Activated CD4-positive, alpha-beta T cell treated with anti-CD3 and anti-CD28 coated beads, Interleukin-2, amount 50 U/mL, for 24 hours (primary cell): ENCODE measurements at places on chromosomes 6 and 20.

- DNase-seq, result no peak
Observed at GRCh38 chr20:34815636-34816035, 9.8 kb downstream of the NCOA6 start.

DNA sequence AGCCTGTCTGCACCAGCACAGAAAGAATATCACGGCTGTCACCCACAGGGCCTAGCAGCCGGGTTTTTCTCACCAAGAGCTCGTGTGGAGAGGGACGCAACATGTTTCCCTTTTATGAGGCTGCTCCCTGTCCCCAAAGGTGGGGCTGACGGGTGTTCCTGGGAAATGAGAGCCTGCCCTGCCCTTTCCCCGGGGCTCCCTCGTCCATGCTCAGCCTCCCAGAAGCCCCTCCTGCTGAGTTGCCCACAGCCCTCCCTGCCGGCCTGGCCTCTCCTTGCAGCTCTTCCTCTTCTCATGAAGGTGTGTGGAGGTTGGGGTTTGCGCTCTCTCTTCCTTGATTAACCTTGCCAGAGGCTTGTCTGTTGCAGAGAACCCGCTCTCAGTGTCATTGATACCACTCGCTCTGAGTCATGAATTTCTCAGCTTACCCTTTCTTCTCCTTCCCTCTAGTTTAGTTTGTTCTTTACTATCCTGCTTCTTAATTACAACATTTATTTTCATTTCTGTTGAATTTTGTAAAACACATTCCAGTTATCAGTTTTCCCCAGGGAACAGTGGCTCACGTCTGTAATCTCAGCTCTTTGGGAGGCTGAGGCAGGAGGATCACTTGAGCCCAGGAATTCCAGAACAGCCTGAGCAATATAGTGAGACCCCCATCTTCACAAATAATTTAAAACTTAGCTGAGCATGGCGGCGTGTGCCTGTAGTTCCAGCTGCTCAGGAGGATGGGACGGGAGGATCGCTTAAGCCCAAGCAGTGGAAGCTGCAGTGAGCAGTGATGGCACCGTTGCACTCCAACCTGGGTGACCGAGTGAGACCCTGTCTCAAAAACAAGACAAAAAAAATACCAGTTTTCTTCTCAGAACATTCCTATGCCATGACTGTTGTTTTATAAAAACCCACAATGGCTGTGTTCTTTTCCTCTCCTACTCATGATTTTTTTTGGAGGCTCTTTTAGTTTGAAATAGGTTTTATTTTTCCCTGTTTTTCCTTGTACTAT is 103.8 kb downstream of the TMEM242 start:
- no peak for DNase-seq

GRCh38 chr6:26184367-26184891 is 97.2 kb downstream of the HFE start:
- no peak for DNase-seq

DNA sequence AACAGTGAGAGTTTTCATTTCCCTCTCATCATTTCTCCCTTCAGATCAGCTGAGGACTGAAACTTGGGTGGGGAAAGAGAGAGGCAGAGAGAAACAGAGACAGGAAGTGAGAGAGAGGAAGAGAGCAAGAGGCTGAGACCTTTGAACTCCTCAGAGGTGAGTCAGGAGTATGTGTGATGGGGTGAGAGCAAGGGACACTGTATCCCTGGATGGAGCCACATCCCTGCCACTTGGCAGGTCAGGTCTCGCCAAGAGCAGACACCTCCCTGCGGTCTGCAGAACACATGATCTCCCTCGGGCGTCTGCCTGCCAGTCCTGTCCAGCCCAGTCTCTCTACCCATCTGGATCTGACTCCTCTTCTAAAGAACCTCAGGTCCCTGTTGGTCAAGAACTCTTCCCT is 62.7 kb upstream of the SYNDIG1 start:
- DNase-seq, result no peak

- no peak for DNase-seq
Observed at GRCh38 chr20:37484331-37484730, 36.7 kb upstream of the NNAT start.

GRCh38 chr20:50389438-50389807 is 120.8 kb upstream of the PTPN1 start:
- no peak for DNase-seq

- no peak for DNase-seq
Observed at GRCh38 chr6:71012866-71013469, 56.1 kb upstream of the B3GAT2 start.

DNA sequence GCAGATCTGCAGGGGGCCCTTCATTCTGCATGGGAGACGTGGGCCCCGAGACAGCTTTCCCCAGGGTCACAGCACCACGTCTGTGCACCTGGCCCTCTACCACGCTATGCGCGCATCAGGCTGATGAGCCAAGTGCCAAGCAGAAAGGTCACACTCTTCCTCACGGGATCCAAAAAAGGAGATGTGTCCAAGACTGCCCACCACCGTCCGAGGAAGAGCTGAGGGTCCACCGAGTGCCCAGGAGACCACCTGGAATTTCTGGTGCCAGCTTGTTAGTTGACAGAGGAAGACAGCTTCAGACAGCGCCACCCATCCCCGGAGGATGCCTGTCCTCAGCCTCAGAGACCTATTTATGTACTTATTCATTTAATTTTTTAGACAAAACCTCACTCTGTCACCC is 77.6 kb upstream of the QKI start:
- DNase-seq, result no peak

DNA sequence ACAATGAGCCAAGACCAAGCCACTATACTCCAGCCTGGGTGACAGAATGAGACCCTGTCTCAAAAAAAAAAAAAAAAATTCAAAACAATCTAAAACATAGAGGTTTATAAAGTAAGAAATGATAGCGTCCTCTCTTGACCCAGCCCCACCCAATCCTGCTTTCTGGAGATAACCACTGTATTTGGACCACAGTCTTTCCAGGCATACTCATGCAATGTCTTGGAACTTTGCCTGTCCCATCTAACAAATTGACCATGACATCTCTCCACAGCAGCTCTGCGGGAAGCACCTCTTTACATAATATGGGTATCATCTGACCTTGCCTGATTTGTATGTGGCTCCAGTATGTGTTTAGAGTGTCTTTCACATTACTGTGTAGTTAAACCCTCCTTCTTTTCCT is 9.1 kb upstream of the SHLD1 start:
- DNase-seq, result no peak
